ENCODE measurements at places on chromosomes 2 and 18.

DNA sequence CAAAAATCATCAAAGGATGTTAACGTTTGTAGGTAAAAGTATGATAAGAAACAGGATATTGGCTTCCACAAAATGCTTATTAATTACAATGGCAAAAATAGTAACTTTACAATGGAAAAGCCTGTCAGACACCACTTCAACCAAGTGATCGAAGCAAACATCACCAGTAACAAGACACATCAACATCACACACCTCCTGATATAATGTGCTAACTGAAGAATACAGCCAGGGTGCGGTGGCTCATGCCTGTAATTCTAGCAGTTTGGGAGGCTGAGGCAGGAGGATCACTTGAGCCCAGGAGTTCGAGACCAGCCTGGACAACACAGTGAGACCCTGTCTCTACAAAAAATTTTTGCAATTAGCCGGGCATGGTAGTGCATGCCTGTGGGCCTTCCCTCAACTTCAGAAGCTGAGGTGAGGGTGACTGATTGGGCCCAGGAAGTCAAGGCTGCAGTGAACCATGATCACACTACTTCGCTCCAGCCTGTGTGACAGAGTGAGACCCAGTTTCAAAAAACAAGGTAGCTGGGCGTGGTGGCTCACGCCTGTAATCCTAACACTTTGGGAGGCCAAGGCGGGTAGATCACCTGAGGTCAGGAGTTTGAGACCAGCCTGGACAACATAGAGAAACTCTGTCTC lies 15.0 kb downstream of the MGAT4A start:
- DNase-seq: no peak

- DNase-seq: no peak
Measured at GRCh38 chr2:170548304-170548703, 166.8 kb upstream of the SP5 start.

GRCh38 chr18:76502551-76502950 lies 7.5 kb upstream of the ZNF516 start:
- DNase-seq: no peak

DNA sequence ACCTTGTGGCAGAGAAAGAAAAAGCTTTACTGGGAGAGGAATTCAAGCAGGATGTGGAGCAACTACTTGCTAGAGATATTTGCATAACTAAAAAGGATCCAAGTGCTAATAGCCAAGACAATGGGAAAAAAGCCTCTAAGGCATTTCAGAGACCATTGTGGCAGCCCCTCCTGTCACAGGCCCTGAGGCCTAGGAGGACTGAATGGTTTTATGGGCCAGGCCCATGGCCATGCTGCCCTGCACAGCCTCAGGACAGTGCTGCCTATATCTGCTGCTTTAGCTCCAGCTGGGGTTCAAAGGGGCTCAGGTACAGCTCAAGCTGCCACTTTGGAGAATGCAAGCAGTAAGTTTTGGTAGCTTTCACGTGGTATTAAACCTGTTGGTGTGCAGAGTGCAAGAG lies 17.1 kb upstream of the MRPS5 start:
- DNase-seq: no peak

- DNase-seq: no peak
Measured at GRCh38 chr2:189837326-189837725, 53.1 kb downstream of the PMS1 start.

- DNase-seq: no peak
Measured at GRCh38 chr2:153478289-153479261, at the start of gene RPRM. RPRM (minus strand) TSS chr2:153478762; CDS start chr2:153478565, 197 bp downstream.

GRCh38 chr2:68807821-68808266 lies 63.4 kb downstream of the BMP10 start:
- DNase-seq: no peak

DNA sequence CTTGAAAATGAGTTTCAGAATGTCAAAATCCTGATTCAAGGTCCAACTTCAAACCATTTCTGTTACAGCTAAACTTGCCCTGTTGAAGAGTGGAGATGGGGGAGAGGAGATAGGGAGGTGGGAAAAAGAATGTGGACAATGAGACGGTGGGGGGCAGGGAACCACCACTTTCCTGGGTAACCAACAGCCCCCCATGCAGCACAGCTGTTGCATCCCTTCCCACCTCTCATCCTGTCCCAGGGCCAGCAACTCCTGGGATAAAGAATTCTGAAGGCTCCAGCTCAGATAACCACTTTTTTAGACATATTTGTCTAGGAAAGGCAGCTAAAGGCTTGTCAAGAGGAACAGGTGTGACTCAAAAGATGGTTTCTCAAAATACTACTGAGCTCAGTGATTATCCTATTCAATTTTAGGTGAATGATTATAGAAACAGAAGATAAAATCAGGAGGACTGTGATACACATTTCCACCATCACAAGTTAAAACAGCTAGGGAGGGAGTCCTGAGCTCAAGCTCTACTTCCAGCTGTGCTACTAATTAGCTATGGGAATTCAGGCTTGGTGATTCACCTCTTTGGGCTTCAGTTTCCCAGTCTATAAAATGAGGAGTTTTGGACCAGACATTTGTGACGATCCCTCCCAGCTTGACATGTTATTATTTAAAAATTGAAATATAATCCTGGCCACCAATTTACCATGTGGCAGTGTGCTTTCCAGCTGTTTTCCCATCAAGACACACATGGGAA lies 36.3 kb downstream of the HDHD2 start:
- DNase-seq: no peak

GRCh38 chr2:180952082-180952481 lies 28.3 kb upstream of the UBE2E3 start:
- DNase-seq: no peak

- DNase-seq: no peak
Measured at GRCh38 chr2:45233301-45233700, 224.0 kb upstream of the SIX2 start.

DNA sequence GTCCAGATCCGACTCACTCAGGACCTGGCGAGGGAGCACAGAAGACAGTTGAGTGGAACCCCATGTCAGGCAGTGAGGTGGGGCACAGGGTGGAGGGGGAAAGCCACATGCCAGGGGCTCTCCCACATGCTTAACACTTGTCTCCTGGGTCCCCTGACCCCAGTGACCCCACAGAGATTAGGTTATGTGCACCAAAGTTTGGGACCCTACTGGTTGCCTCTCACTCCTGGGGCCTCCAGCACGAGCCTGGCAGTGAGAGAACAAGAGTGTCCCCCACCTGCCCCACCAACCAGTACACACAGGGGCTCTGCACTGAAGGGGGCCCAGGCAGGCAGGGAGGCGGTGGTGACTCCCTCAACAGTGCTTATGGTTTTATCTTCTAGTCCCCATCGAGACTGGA lies 58.3 kb downstream of the CIB4 start:
- no peak for DNase-seq

- peak; percentile 44 for DNase-seq
Measured at GRCh38 chr2:42568401-42569115, at the start of gene MTA3. MTA3 (plus strand) TSS chr2:42568632; CDS start chr2:42568746, 114 bp downstream.

- DNase-seq: no peak
Measured at GRCh38 chr2:134078354-134078753, 175.5 kb upstream of the MGAT5 start.

DNA sequence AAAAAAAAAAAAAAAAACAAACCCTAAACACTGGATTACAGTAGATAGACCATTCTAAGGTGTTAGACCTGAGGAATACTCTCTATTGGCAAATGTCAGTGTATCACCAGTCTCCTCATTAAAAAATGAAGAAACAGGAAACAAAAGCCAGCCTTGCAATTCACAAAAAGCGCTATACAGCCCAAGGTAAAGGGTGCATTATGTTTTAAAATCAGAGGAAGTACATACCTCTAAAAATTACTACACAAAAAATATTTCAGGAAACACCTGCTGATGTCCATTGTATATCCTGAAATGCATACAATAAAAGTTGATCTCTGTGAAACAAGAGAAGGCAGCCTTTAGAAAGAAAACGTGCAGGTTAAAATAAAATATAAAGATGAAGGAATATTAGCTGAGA lies 54.9 kb upstream of the TSPYL6 start:
- no peak for DNase-seq

- no peak for DNase-seq
Measured at GRCh38 chr2:96103187-96103601, 13.2 kb downstream of the ADRA2B start.

DNA sequence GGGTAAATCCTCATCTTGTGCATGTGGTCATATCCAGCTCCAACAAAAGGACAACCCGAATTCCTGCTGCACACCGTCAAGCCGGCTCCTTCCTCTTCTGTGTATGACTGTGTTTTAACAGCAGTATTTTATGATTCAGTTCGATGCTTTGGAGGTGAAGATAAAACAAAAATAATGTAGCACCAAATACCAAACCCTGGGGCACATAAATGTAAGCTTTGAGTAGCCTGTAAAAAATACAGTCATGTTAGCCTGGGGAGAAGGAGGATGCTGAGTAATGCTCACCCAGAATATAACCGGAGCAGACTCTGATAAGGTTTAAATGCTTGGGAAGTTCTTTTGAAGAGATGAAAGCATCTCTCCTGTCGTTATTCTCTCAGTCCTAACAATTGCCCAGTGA lies 225.0 kb downstream of the SUCLG1 start:
- no peak for DNase-seq

DNA sequence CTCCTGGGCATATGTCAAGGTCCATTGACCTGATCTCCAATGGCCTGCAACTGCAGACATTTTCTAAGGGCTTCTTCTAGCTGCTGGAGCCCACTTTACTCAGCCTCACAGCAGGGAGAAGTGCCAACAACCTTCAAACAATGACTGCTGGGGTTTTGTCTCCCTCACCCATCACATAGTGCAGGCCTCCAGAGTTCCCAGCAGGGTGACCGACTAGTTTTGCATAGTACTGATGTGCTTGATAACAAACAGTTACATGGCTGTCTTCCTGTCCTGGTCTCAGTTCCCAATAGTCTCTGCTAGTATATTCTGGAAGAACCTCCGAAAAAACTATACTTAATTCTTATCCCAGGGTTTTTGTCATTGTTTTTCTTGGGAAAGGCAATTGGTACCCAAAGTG lies 10.4 kb upstream of the NETO1 start:
- no peak for DNase-seq

DNA sequence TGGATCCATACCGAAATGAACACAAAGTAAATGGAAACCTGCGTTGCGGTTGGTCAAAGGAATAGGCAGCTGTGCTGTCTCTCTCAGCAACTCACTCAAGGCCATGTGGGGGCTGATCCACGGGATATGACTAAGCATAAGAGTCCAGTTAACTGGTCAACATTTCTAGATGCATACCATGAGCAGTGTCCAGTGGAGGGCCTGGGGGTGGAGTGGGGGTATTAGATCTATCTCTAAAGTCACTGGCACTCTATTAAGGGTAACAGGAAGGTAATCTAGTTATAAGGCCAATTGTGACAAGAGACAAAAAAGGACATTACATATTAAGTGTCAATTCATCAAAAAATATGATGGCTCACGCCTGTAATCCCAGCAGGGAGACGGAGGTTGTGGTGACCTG lies 136.8 kb downstream of the TTC32 start:
- DNase-seq: no peak

DNA sequence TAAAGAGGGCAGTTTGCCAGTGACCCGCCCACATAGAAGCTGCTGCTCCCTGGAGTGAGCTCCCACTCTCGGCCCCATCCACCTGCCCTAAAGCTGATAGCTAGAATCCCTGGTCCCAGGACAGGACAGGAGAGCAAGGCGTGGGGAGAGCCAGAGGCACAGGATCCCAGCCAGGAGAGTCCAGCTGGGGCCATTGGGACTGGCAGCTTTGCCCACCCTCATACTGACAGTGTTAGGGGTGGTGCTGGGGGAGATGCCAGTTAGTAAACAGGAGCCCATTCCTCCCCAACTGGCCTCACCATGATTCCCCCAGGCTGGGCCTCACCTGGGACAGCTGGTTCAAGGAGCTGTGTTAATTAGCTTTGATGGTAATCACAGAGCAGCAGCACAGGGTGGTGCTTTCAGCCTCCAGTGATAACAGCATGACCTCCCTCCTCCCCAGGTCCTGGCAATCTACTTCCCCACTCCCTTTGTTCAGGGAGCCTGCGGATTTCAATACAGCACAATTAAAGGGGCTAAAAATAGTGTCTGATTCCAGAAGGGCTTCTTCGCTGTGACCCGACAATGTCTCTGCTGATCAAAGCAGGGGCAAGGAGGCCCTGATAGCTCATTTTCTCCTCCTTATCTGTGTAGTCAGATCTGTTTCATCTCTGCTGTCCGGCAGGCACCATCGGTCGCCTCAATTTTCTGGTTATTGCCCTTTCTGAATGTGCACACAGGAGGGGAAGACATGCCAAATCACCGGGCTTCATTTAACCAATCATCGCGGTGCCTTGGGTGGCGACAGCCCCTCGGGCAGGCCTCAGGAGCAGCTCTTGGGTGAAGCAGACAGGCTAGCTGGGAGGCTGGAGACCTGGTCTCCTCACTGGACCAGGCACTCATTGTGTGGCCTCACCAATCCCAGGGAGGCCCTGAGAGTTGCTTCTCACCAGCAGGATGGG lies 119.9 kb upstream of the TEX51 start:
- DNase-seq: no peak

DNA sequence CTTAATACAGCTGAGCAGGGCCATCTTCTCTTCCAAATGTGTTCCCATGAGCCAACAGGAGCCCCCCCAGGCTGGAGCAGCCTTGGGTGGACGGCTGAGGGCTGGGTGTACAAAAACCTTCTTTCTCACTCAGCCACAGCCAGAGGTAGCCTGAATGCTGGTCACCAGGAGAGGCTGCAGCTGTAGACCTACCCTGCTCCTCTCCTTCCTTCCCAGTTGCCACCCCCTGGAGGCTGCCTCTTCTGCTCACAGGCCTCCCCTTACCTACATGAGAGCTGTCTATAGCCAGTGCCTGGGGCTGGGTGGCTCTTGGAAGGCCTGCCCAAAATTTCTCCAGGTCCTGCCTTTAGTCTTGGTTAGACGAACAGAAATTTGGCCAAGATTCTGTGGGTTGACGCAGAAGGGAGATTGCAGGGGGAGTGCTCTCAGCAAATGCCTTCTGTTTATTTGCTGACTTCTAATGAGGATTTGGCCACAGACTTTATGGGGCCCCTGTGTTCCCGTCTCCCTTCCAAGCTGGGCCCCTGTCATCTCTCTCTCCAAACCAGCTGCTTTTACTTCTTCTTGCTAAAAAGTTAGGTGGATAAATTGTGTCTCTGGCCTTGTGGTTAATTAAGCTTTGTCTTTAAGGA lies 18.3 kb downstream of the CELF4 start:
- no peak for DNase-seq

DNA sequence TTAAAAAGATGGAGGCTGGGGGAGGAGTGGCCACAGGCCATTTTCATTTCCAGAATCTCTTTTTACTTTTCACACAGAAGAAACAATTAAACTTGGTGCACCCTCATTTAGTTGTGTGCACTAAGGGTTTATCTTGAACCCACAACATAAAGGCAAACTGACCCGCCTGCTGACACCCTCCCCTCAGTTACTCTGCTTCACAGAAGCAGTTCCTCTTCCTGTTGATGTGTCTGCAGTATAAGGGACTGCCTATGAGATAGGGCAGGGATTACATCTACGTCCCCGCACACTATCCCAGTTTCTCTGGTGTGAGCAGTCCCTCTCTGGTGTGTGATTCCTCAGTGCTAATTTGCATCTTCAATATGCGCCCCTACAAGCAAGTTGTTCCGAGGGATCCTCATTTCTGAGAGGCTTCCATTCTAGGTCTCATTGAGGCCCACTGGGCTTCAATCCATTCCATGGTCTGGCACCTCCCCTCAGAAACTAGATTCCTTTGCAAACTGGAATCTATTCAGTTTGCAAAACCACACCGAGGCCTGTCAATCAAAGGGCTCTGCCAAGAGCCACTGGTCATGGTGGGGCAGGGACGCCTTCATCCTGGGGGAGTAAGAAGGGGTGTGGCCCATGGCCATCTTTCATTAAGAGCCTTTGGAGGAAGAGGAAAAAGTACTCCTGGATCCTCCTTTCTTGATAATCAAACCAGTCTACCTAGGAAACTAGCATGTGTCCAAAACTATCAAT lies 12.3 kb downstream of the CREG2 start:
- DNase-seq: no peak

GRCh38 chr2:112938904-112939303 lies 27.9 kb downstream of the IL37 start:
- peak; percentile 19 for DNase-seq

All from H54 (cell line).